ENCODE measurements at places on chromosomes 16 and 17.

DNA sequence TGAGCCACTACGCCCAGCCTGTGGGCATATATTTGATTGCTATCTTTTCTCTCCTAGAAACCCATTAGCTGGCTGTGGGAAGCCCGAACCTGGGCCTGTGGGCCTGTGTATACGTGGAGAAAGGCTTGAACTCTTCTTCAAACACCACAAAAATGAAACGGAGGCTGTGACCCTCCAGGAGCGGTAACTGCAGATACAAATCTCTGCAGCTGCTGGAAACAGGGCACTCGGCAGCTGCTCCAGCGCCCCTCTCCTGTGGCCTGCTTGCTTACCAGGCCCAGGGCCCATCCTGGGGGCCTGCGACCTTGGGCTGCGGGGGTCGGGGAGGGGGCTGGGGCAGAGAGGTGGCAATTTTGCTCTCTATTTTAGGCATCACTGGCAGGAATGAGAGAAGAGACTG, 28.0 kb upstream of the MTSS2 start:
- DNase-seq, result peak; percentile 74

GRCh38 chr17:55435408-55435807, 13.8 kb upstream of the MMD start:
- no peak for DNase-seq

- no peak for DNase-seq
Observed at GRCh38 chr17:40364121-40364861, at the start of gene GJD3. Gene GJD3, minus strand, starts transcription at chr17:40364737. Its CDS starts 922 bp downstream, at chr17:40363815.

DNA sequence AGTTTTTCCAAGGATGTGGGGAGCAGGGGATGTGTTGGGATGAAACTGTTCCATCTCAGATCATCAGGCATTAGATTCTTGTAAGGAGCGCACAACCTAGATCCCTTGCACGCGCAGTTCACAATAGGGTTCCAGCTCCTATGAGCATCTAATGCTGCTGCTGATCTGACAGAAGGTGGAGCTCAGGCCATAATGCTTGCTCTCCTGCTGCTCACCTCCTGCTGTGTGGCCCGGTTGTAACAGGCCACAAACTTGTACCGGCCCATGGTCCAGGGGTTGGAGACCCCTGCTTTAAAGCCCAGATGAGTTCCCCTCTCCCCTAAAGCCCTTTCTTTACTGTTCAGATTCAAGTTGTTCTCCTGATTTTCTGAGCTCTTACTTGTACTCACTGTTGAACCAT, 44.8 kb downstream of the RNF135 start:
- no peak for DNase-seq

DNA sequence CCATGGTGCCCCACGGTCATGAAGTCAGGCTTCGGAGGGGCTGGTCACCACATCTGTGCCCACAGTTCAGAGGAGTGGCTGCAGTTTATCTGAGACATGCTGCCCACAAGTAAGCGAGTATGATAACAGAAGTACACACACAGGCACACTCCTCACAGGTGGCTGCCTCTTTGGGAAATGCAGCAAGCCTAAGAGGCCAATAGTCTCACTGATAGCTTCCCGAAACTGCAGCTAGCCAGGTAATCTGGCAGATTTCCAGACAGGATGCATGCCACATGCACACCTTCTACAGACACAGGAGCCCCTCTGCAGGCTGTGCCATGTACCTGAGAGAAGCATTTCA, 12.6 kb upstream of the GFOD2 start:
- DNase-seq, result no peak

DNA sequence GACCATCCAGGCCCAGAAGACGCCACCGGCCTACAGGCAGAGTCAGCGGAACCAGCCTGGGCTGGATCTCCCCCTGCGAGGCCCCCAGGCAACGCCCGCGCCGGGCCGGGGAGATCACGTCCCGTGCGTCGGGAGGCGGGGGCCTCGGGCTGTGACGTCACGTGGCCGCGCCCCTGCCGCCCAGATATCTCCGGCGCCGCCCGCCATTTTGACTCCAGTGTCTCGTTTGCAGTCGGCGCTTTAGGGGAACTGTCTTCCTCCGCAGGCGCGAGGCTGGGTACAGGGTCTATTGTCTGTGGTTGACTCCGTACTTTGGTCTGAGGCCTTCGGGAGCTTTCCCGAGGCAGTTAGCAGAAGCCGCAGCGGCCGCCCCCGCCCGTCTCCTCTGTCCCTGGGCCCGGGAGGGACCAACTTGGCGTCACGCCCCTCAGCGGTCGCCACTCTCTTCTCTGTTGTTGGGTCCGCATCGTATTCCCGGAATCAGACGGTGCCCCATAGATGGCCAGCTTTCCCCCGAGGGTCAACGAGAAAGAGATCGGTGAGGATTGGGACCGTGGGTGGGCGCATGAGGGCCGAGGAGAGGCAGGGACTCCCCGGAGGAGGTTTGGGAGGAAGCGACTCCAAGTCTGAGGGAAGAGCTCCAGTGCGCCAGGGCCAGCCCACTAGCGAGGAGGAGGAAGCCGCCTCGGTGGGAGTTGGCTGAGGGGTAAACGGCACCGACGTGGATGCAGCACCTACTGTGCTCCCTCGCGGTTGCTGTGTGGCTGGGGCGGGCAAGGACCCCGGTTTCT, at the start of gene WSB1:
Gene WSB1, plus strand, starts transcription at position 217 of the 791 bp plus-strand sequence. Its CDS starts 282 bp downstream, at position 499.
- peak; percentile 95 for DNase-seq

DNA sequence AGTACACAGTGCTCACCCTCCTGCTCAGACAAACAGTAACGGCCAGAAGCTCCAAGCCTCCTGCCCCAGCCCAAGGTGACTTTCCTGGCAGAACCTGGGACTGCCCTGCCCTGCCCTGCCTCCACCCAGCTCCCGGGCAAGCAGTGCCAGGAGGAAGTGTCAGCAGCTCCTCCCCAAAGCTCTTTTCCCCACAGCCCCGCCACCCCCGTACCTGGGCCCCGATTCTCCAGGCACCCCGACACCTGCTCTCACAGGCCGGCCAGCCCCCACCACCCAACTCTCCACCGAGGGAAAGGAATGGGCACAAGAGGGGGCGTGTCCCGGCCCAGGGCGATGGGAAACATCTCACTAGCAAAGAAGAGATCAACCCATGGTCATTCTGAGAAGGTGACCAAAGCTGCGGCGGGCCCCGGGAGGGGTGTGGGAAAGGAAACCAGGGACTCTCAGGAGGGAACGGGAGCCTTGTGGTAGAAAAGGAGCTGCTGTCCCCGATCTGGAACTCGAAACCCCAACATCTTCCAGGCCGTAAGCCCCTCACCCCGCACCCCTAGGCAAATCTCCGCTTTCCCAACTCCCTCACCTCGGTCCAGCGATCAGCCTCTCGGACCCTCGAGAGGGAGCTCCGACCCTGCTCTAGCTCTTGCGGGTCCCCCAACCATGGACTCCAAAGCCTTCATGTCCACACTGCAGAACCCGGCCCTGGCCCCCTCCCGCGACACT, 1.2 kb downstream of the BCAR1 start:
- no peak for DNase-seq

DNA sequence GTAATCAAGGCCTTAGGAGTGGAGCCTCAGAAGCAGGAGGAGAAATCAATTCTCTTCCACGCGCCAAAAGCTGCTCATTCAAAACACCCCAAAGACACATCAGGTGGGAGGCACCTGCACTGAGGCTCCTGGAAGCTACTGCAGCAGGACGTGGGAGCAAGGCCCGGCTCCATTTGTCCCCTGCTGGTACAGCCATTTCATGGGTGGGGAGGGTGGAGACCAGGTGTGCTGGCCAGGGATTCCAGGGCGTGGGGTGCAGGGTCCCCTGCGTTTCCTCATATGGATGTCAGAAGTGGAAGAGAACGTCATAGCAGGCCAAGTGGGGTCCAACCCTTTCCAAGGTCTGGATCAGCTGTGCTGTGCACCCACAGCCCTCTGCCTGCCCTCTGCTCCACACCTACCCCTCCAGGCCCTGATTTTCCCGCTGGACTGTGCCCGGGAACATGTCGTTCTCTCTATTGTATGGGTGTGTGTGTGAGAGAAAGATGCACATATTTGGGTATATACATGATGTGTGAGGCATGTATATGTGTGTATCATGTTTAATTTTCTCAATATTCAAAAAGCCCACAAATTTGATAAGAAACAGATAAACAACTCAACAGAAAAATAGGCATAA, 39.2 kb upstream of the CBX4 start:
- DNase-seq, result no peak

DNA sequence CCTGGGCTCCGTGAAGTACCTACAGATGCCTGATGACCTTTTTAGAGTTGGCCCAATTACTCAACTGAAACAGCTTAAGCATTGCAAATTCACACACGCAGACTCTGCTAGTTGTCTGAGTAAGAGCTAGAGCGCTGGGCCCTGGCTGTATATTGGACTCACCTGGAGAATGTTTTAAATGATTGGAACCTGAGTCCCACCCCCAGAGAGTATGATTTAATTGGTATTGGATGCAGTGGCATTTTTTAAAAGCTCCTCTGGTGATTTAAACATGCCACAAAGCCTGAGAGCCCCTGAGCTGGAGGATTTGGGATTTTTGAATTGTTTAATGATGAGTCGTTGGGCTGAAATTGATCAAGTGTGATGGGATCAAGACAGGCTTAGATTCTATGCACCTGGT, 143.9 kb upstream of the SDK2 start:
- no peak for DNase-seq

Data from myocyte (in vitro differentiated cells).